CD8-positive, alpha-beta T cell (primary cell): ENCODE measurements at places on chromosomes 7 and 10. TPM values are rescaled to one million over a fixed set of nuclear protein-coding genes. Genes with fewer than 3 reads are reported as not detected.

DNA sequence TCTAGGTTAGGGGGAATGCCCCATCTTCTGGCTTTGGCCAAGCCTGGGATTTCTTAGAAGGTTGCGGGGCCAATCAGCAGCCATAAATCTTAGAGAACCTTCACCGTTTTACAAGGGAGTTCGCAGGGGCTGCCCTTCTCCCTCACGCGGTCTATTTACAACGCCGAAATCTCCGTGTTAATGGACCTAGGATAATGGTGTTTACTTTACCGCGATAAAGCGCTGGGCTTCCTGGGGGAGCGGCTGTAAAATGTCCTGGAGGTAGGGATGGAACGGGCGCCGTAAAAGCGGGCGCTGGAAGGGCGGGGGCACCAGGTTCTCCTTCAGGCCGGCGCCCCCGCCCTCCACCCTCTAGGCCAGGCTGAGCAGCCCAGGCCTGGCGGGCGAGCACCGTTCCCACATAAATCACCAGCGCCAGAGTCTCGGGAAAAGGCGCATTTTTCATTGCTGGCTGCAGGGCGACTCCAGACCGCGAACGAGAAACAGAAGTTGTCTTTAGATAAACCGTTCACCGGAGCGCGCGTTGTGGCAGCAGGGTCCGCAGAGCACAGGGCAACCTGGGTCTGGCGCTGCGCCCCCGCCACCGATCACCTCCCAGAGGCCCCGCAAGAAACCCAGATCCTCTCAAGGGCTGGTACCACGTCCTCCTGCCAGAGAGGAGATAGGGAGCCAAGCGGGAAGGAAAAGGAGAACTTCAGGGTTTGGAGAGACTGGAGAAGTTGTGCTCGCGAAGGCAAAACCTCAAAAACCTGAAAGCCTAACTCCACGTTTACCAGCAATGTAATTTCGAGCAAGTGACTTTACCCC, 12.5 kb upstream of the NKX2-3 start:
- no peak for DNase-seq

DNA sequence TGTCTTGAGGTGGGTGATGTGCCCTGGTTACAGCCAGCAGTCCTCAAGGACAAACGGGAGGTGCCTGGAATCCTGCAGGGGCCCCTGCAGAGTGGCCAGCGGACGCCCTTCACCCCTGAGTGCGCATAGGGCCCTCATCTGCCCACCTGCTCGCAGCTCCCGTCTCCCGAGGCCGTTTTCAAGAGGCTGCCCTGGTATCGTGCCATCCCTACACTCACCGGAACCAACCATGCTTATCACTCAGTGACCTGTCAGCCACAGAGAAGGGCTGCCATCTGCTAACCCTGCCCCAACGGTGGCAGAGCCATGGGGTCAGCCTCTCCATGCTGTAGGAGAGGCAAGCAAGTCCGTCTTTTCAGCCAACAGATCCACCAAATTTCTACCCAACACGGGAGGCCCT, 122.0 kb downstream of the FAM53B start:
- no peak for DNase-seq

DNA sequence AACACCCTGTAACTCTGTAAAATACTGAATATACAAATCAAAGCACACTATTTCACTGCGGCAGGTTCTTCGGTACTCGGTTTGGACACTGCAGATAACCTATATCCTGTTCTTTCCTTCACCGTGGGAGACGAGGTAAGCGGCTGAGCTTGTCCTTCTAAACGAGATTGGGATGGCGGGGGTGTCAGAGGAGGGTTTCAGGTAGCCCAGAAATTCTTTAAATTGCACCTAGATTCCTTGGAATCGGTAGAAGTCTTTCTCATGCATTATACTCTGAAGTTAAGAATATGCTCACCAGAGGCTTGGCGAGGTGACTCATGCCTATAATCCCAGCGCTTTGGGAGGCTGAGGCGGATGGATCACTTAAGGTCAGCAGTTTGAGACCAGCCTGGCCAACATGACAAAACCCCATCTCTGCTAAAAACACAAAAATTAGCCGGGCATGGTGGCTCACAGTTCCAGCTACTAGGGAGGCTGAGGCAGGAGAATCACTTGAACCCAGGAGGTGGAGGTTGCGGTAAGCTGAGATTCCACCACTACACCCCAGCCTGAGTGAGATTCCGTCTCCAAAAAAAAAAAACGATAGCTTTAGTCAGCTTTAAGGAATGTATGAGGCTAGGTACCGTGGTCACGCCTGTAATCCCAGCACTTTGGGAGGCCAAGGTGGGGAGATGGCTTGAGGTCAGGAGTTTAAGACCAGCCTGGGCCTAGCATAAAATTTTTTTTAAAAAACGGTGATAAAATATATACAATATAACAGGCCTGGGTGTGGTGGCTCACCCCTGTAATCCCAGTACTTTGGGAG, 10.1 kb upstream of the LAT2 start:
- no peak for DNase-seq

- DNase-seq, result no peak
Observed at GRCh38 chr10:28327491-28327880, 24.6 kb upstream of the MPP7 start.

DNA sequence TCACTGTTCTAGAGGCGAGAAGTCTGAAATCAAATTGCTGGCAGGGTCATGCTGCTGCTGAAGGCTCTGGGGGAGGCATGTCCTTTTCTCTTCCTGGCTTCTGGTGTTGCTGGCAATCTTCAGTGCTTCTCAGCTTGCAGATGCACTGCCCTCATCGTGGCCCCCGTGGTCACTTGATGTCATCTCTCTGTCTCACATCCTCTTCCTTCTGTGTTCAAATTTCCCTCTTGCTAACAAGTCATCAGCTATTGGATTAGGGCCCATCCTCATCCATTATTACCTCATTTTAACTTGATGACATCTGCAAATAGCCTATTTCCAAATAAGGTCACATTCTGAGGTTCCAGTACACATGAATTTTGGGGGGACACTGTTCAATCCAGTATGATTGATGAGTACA, 36.6 kb upstream of the SRGN start:
- no peak for DNase-seq

- no peak for DNase-seq
Observed at GRCh38 chr7:127959770-127960169, 71.5 kb downstream of the LRRC4 start.

GRCh38 chr7:21338728-21339164, 89.1 kb upstream of the SP4 start:
- DNase-seq, result peak; percentile 18

Gene SH2D4B
- total RNA-seq, result 0.36 TPM

Gene SMO
- total RNA-seq, result not detected

- DNase-seq, result no peak
Observed at GRCh38 chr10:1044964-1045363, 4.0 kb downstream of the IDI1 start.

Gene SPDYE8
- total RNA-seq, result not detected

DNA sequence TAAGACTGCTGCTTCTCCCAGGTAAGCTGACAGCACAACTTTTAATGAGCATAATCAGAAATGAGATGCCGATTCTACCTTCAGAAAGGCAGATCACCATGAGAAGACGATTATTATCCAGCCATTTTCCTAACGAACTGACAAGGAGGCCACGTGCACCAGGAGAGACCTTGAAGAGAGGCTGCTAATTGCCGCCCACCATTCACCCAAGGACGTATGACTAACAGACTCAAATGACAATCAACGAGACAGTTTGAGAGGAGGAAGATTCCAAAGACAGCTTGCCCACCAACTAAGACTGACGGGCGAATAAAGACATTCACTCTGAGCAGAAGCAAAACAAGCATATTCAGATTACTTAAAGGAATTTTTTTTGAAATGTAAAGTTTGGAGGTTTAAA, 301.9 kb upstream of the TAC1 start:
- no peak for DNase-seq

Gene HOXA1
- total RNA-seq, result 0.83 TPM

Gene FXYD4
- not detected for total RNA-seq

GRCh38 chr10:71964743-71965515, 734 bp downstream of the CHST3 start:
- DNase-seq, result no peak

GRCh38 chr10:132363376-132363775, 31.4 kb downstream of the LRRC27 start:
- no peak for DNase-seq

Gene HOXA5
- total RNA-seq, result 0.28 TPM

GRCh38 chr7:610141-610530, 90.5 kb upstream of the PDGFA start:
- DNase-seq, result no peak

GRCh38 chr7:47814905-47815613, 133.2 kb downstream of the PKD1L1 start:
- no peak for DNase-seq

DNA sequence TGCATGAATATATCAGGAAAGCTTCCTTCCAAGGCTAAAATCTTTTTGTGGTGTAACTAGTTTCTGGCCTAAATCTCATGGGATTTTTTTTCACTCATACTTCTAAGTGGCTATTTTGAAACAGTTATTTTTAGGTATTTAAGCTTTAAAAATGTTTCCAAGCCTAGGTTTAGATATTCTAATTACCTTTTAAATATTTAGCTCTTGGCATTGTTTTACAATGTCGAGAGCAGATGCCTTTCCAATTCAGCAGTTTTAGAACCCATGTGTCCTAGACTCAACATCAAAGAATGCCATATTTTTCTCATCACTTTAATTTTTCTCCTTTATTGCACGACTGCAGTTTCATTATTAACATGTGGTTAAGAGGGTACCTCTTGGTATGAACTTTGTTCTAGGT, 27.1 kb upstream of the STOX1 start:
- no peak for DNase-seq

GRCh38 chr7:55521512-55521911, 50.8 kb downstream of the VOPP1 start:
- no peak for DNase-seq

DNA sequence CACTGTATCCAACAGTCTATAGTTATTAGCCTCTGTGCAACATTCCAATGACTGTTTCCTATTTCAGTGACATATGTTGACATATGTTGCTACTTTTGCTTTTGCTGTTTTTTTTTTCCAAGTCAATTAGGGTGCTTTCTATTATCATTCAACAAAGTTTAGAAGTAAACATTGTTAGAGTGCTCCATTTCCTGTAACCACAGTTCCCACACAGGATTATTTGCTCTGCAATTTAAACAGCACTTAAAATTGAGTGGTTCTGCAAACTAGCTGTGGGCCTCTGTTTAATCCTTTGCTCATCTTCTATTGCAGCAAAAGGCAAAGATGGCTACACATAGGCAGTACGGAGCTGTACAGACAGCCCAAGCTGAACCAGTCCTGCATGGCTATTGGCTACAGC, 46.5 kb upstream of the PTN start:
- no peak for DNase-seq

DNA sequence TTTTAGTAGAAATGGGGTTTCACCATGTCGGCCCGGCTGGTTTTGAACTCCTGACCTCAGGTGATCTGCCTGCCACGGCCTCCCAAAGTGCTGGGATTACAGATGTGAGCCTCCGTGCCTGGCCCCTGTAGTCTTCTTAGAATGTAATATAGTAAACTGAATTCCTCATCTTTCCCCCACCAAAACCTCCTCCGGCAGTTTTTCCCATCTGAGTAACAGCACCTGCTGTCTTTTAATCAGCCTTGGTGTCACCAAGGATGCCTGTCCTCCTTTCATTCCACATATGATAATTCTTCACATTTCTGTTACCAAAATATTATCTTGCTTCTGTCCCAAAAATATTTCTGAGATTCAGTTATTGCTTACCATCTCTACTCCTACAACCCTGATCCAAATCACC, 80.2 kb downstream of the ZEB1 start:
- no peak for DNase-seq

GRCh38 chr10:3140280-3140679, 32.3 kb downstream of the PITRM1 start:
- DNase-seq, result no peak

- DNase-seq, result no peak
Observed at GRCh38 chr7:26617066-26617465, 247.3 kb downstream of the SKAP2 start.

DNA sequence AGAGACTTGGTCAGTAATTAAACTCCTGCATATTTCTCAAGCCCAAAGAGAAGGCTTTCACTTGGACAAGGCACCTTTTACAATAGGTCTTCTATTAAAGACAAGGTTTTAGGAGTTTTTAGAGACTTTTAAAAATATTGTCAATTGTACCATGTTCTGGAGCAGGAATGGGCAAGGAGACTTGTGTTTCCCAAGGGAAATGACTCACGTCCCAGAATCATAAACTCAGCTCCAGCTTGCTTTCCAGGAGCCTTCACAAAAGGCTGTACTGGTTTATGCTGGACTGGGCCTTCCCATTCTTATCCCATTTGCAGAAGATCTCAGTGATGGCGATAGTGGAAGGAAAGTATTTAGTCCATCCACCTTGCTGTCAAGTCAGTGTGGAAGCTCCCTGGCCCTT, 7.8 kb upstream of the GLI3 start:
- DNase-seq, result no peak
